ENCODE measurements at places on chromosomes 11 and 22.
A peak's percentile ranks its signal among the peaks of the same experiment; 100 is the strongest.

DNA sequence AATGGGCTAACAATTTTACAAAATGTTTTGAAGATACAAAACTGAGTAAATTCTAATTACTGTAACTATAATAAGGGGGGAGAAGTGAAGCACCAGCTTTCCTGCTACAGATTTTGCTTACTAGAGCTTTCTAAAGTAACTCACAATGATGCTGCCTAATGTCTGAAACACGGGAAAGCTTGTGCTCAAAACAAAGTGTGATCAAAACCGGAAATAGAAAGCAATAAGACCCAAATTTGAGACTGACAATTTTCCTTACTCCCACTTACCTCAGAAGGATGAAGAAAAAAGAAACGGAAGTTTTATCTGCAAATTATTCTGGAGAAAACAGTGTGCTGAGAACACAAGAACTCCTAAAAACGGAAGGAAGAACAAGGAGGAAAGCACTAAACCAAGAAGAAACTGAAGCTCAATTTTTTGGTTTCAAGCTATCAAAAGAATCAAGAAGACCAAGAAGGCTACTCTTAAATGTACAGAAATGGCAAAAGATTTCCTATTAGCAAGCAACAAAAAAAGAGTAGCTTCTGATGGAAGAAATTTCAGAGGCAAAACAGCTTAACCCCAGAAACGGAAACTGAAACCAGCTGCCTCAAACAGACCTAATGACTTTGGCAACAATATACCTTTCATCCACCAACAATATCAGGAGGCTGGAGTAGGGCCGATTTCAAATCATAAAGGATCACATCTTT lies 33.4 kb downstream of the AMBRA1 start:
- peak; percentile 55 for DNase-seq

- no peak for DNase-seq
These were observed 838.4 kb downstream of the FAM181B start for GRCh38 chr11:81895258-81895657.

DNA sequence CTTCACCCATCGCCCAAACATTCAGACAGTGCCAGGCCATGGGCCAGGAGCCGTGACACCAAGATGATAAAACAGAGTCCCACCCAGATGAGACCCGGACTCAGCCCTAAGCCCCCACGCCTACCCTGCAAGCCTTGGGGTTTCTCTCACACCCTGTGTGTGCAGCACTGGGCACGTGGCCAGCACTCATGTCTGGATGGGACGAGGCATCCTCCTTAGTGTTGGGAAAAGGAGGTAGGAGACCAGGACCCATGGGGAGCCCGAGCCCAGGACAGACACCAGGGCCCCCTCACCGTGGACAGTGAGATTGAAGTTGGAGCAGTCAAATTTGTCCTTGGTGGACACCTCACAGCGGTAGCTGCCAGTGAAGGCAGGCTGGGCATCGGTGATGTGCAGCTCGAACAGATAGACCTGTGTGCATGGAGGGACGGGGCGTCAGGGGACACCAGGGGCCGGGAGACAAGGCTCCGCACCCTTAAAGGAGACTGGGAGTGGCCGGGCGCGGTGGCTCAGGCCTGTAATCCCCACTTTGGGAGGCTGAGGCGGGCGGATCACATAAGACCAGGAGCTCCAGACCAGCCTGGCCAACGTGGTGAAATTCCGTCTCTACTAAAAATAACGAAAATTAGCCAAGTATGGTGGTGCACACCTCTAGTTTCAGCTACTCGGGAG lies 4.2 kb downstream of the MYBPC3 start:
- no peak for DNase-seq

DNA sequence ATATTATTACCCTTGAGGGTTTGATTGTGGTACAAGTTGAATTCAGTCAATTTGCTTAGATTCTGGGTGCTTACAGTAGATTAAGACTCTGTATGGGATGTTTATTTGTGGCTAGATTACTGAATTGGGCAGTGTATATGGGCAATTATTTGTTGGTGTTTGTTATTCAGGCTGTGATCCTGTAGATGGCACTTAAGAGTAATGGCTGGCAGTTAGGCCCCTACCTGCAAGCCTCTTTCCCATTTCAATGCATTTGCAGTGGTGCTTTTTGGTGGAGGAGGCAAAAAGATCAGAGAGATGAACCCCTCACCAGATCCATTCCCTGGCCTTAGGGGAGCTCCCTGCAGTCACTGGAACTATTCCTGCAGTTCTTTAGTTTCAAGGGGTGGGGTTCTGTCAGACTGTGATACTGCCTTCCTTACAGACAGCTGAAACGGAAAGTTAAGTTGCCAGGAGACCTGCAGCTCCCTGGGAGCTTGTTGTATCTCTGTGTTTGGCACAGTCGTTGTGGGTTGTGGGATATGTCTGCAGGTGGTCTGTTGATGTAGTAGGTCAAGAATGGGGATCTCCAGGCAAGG lies 199.5 kb downstream of the AASDHPPT start:
- peak; percentile 62 for DNase-seq

DNA sequence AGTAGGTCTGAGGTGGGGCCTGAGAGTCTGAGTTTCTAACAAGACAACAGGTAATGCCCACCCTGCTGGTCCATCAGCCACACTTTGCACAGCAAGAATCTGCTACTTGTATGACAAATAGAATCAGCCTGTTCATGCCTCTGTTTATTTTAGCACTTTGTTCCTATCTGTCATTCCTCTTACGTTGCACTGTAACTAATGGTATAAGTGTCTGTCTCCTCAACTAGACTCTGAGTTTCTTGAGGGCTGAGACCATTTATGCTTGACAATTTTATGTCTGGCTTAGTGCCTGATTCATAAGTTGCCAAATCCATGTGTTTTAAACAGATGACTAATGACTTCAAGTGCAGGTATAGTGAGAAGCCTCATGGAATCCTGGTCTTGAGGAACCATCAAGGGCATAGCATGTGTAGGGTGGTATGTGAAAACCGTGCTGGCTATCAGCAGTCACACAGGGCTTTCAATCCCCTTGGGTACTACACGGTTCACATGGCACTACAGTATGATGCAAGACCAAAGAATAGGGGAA lies 209.7 kb downstream of the C11orf91 start:
- DNase-seq: no peak

DNA sequence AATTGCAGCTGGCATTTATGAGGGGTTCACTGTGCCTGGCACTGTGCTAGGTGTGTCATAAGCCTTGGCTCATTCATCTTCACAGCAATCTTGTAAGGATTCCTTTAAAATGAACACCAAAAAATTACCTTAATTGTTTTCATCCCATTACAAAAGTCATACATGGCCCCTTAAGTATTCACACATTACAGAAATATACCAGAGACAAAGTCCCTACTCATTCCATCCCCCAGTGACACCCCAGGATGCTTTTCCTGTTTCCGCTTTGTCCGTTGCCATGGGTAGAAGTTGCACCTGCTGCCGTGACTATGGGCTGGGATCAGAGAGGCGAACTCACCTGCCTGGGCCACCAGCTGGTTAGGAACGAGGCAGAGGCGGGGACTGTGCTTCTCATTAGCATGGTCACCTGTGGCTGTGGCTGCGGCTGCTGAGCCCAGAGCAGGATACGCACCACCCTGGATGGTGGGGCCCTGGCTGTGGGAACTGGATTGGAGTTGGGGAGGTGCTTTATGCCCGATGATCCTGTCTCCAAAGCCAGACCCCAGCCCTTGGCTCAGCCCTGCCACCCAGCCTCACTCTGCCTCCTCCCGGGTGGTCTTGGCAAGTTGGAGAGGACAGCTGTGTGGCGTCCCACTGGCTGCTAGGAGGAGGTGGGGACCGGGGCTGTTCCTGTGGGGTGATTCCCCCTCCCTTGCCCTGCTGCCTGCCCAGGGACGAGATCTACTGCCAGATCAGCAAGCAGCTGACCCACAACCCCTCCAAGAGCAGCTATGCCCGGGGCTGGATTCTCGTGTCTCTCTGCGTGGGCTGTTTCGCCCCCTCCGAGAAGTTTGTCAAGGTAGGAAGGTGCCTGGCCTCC lies 60.8 kb downstream of the MYO7A start:
- DNase-seq: no peak

GRCh38 chr11:93648158-93648557 lies 13.3 kb upstream of the CEP295 start:
- peak; percentile 8 for DNase-seq

GRCh38 chr11:22478169-22478568 lies 140.0 kb downstream of the SLC17A6 start:
- no peak for DNase-seq

- DNase-seq: peak; percentile 95
These were observed 2.7 kb upstream of the NEAT1 start for GRCh38 chr11:65419772-65420481.

GRCh38 chr11:2519517-2519861 lies 74.7 kb downstream of the KCNQ1 start:
- no peak for DNase-seq

DNA sequence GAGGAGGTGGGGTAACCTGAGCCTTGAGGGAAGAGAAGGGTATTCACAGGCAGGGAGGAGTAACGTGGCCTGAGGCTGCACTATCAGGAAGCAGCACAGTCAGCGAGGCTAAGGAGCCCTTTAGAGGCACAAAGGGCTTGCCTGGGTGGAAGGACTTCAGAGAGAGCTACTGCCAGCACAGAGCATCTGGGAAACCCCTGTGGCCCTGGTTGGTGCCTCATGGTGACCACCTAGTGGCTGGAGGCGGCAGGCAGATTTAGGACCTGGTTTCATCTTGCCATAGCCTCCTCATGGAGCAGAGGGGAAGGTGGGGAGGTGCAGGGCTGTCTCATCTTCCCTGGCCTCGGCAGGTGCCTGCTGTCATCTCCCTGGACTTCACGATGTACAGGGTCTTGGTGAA lies 64.5 kb downstream of the MPPED1 start:
- DNase-seq: no peak

DNA sequence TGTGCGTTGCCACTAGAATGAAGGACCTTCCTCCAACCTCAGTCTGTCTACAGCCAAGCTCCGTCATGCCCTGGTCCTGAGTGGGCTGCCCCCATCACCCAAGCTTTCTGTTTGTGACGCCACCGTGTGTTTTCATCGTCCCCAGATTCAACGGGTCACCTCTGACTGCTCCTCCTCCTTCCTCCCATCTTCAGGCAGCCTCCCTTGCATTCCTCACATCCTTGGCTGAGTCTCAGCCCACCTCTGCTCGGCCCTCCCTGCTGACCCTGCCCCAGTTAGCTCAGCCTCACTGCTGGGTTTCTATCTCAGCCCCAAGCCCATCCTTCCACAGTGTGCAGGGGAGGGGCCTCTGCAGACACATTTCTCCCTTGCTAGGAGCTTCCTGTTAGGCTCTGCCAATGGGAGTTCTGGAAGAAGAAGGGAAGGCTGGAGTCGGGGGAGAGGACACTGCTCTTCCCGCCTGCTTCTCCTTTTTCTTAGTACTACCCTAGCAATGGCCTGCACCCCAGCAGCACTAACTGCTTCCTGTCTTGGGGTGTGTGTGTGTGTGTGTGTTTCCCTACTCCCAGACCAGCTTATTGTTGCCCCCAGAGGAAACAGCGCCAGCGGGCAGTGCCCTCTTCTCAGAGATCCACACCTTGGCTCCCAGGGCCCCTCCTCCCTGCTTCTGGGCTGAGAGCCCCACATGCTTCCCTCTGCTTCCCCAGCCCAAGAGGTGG lies 5.2 kb downstream of the IFT27 start:
- DNase-seq: no peak

- no peak for DNase-seq
These were observed 12.8 kb downstream of the ETS1 start for GRCh38 chr11:128574576-128575011.

- DNase-seq: peak; percentile 66
These were observed 1.3 kb upstream of the BDNF start for GRCh38 chr11:27701355-27702105.

DNA sequence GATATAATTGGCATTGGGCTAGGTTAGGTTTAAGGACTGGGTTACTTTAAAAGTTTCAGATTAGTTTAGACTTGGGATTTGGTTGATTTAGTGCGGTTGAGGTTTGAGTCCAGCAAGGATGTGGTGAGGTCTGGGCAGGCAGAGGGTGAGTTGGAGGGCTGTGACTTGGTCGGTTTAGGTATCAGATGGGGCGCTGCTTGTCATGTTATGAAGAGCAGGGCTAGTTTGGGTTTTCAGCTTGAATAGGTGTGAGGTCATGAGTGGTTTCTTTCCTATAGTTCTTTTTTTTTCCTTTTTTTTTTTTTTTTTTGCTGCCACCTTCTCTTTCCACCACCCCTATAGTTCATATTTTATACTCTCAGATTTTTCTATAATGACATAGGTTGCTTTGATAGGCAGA lies 4.8 kb downstream of the CLCF1 start:
- DNase-seq: no peak

- no peak for DNase-seq
These were observed 274.9 kb upstream of the CADM1 start for GRCh38 chr11:115778928-115779650.

- peak; percentile 76 for DNase-seq
These were observed 15.2 kb downstream of the NRIP3 start for GRCh38 chr11:8988329-8989234.

- no peak for DNase-seq
These were observed 33.2 kb downstream of the ZNF195 start for GRCh38 chr11:3345736-3346135.

DNA sequence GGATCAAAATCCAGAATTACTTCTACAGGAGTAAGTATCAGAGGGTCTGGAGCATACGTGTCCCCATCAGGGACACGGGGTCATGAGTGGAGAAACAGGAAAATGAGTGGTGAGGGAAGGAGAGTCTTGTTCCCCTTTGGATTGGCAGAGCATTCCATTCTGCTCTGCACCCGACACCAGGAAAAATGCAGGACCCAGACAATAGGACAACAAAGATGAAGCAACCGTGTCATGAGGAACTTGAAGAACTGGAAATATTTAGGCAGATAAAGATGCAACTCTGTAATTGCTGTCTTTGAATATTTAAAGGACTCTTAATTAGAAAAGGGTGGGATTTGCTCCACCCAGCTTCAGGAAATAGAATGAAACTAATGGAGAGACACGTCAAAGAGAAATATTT lies 89.0 kb upstream of the BLID start:
- peak; percentile 59 for DNase-seq

DNA sequence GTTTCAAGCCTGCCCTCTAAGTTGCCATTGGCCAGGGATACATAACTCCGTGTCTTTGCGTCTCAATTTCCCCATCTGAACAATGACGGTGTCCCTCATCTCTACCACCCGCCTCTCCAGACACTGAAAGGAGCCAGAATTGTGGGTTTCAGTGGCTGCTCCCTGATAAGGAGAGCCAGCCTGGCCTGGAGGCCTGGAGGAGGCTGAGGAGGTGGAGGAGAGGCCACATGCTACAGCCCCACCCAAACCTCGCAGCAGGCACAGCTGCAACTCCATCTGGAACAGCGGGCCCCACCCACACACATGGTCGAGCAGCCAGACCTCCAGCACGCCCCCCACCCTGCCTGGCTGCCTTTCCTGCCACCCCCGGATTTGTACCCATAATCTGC lies 34.4 kb upstream of the CD82 start:
- DNase-seq: no peak

- DNase-seq: peak; percentile 79
These were observed 694 bp downstream of the TMEM123 start for GRCh38 chr11:102451681-102452460.

DNA sequence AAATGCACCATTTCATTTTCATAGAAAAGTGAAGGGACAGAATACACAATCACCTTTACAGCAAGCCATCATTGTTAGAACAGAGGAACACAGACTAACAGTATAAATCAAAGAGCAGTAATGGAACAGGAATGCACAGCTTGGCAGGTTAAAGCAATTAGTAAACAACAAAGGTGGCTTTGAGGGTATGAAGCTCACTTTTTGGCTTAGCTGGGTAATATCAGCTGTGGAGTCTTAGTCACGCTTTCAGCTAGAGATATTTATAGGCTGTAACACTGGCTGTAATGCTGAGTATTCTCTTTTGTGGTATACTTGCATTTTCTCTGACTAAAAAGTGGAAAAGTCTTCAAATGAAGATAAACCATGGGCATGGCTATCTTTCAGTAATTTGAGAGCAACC lies 1780.5 kb downstream of the LRRC4C start:
- DNase-seq: no peak

- no peak for DNase-seq
These were observed 318.7 kb downstream of the CADM1 start for GRCh38 chr11:115185507-115185906.
